ENCODE measurements at places on chromosomes 2 and 18.

DNA sequence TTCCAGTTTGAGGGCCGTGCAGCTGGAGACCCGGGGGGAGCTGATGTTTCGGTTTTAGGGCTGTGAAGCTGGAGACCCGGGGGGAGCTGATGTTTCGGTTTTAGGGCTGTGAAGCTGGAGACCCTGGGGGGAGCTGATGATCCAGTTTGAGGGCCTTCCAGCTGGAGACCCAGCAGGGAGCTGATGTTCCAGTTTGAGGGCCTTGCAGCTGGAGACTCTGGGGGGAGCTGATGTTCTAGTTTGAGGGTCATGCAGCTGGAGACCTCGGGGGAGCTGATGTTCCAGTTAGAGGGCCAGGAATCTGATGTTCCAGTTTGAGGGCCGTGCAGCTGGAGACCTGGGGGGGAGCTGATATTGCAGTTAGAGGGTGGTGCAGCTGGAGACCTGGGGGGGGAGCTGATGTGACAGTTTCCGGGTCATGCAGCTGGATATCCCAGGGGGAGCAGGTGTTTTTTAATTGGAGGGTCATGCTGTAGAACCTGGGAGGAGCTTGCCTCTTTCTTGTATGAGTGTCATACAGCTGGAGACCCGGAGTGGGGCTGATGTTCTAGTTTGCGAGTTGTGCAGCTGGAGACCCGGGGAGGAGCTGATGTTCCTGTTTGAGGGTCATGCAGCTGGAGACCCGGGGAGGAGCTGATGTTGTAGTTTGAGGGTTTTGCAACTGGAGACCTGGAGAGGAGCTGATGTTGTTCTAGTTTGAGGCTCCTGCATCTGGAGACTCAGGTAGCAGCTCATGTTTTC lies 153.2 kb downstream of the RTP5 start:
- peak; percentile 3 for DNase-seq

DNA sequence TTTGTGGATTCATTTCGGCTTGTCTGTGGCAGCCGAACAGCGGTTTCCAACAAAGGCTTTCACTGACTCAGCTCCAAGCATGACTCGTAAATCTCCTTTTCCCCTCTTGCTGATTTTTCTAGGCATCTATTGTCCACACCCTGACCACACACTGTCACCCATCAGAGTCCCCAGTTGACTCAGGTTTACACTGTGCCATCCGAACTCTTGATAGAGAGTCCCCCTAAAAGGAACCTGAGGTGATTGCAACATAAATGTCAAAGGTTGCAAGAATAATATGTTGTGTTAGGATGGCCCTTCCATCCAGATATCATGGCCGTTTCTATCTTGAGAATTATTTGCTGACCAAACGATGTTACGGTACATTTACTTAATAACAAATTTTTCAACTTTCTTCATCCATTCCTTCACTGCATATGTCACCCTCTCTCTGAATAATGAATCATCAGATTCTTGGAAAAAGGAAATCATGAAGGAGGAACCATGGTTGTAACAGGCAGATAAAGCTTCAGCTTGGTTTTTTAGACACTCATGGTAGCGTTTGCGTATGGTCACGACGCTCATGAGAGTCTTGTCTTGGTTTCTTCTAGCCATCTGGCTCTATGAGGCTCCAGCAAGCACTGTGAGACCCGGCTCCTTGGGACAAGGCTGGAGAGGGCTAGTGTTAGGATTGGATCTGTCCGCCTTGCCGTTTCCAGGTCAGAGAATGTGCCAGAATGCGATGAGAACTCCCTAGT lies 72.1 kb downstream of the NPAS2 start:
- DNase-seq = no peak

DNA sequence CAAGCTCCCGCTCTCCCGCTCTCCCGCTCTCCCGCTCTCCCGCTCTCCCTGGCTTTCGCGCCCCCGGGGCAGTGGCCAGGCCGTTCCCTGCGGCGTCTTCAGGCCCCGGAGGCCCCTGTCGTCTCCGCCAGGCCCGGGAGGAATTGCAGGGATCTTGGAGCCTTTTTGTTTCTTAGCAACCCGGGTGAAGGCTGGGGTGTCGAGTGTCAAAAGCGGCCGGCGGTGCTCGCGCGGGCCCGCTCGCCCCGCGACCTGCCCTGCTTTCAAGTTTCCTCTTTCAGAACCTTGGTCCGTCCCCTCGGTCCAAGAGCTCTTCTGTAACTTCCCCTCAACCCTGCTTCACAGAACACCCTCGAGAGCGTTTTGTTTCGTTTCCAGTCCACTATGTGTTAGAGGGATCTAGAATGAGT lies 1.4 kb downstream of the RNF138 start:
- peak; percentile 23 for DNase-seq

GRCh38 chr2:15367715-15368114 lies 193.4 kb downstream of the NBAS start:
- no peak for DNase-seq

- peak; percentile 81 for DNase-seq
Measured at GRCh38 chr2:218322768-218323525, 30.6 kb upstream of the TMBIM1 start.

DNA sequence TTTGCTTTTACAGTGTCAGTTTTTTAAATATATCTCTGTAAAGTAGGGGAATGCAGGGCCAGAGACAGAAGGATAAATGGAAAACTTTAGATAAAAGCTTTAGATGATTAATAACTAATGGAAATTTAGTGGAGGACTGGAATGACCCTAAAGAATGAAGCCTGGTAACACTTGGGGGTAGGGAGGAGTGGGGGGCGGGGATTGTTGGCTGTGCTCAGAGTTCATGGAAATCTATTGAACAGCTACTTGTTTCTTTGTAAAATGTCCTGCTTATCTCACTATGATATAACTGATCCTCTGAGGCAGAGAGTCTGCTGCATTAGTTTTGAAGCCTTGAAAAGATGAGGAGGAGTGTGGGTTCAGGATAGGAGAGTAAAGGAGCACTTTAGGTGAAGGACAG lies 90.5 kb downstream of the TMEM185B start:
- no peak for DNase-seq

DNA sequence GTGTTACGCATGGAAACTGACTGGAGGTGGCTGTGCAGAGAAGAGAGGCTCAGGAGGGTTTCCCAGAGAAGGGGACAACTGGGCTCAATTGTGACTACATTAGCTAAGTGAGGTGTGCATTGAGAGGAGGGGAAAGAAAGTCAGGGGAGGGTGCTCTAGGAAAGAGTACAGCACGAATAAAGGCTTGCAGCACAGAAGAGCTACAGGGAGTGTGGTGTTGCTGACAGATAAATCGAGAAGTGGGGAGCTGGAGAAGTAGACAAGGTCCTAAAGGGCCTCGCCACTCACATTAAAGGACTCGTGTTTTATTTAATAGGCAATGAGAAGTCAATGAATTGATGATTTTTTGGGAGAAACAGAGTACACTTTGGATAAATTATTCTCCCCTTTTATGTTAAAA lies 65.7 kb upstream of the CTAGE1 start:
- no peak for DNase-seq

DNA sequence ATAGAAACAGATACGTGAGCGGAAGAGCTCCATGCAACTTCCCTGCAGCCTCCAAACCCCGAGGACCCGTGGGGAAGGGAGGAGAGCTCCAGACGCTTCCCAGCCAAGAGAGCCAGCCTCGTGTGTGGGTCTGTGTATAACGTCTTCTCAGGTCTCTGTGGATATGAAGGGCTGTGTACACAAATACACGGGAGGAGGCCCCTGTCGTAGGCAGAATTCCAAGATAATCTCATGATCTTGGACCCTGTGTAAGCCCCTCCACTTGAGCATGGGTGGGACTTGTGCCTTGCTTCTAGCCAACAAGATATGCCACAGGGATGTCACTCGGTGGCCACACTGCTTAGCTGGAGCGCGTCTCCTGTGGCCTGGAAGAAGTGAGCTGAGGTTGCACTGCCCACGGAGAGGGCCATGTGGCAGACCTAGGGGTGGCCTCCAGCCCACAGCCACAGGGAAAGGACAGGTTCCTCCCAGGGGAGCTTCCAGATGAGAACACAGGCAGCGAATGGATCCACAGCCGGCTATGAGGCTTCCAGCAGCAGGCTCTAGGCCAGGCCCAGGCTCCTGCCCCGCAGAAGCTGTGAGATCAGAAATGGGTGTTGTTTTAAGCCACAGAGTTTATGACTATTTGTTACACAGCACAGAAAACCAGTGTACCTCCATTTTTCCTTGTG lies 15.6 kb upstream of the KLF11 start:
- DNase-seq = no peak

GRCh38 chr2:45083175-45083574 lies 73.9 kb upstream of the SIX2 start:
- DNase-seq = no peak

DNA sequence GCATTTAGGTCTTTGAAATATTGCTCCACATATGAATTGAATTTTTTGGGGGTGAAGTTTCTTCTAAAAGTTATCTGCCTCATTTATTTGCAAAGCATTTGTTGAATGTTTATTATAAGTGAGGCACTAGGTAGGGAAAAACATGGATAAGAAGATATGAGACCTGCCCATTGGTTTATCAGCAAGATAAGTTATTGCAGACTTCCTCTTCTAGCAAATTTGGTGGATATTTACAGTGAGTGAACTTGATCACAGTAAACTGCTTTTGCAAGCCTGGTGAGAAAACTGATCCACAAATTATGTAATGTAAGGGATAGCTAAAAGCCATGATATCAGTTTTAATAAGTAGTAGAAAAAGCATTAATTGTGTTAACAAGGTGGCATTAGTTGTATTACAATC lies 364.8 kb downstream of the SOCS6 start:
- no peak for DNase-seq

- no peak for DNase-seq
Measured at GRCh38 chr2:113079131-113079530, 11.4 kb downstream of the IL1F10 start.

- DNase-seq = no peak
Measured at GRCh38 chr2:213227458-213227857, 56.8 kb upstream of the SPAG16 start.

- DNase-seq = peak; percentile 11
Measured at GRCh38 chr2:240431271-240431660, 4.2 kb upstream of the GPC1 start.

- no peak for DNase-seq
Measured at GRCh38 chr2:202406445-202406978, 30.4 kb downstream of the BMPR2 start.

GRCh38 chr2:112794131-112794733 lies 9.9 kb upstream of the IL1A start:
- no peak for DNase-seq

DNA sequence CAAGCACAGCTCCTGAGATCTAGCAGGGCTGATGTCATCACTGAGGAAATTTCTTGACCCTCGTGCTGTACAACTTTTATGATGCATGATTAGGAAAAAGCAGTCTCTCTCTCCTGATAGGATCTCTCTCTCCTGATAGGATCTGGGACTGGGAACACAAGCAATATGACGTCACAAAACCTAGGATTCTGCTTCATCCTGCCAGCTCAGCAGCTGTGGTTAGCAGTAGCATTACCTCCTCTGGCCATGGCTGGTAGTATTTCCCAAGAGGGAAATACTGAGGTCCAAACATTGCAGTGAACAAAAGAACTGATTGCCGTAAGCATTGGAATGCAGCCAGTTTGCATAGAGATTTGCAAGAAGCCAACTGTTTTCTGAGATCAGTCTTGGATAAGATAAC lies 521.2 kb upstream of the POU3F3 start:
- no peak for DNase-seq

- no peak for DNase-seq
Measured at GRCh38 chr18:74148543-74149070, 284 bp downstream of the TIMM21 start.

DNA sequence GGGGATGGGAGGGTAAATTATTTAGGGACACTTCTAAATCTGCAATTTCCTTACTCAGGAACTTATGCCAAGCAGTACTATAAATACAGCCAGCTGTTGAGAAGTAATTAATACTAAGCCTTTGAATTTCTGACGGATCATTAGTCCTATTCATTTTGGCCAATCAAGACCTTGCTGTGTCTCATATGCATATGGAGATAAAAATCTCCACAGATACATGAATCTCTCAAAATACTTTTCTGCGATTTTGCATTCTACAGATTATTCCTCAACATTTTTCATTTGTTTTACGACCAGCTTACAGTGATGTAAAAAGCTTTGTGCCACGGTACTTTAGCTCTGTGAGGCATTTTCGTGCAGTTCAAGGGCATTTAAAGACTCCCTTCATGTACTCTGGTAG lies 16.7 kb downstream of the LANCL1 start:
- no peak for DNase-seq

- DNase-seq = peak; percentile 45
Measured at GRCh38 chr18:49565612-49566011, 3.8 kb downstream of the LIPG start.

DNA sequence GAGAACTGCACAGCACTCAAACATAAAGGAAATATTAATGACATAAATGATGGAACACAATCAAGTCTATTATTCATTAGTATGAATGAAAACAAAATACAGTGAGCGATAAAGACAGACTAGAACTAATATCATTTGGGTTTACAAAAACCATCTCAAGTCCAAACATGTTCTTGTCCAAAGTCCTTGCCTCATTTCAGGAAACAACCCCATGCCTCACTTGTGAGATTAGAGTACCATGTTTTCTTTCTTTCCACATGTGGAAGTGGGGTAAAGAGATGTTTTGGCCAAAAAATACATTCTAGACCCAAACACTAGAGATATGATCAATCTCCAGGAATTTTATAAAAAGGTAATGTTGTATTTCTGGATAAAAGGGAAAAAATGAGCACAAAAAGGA lies 53.3 kb upstream of the NFE2L2 start:
- DNase-seq = no peak

DNA sequence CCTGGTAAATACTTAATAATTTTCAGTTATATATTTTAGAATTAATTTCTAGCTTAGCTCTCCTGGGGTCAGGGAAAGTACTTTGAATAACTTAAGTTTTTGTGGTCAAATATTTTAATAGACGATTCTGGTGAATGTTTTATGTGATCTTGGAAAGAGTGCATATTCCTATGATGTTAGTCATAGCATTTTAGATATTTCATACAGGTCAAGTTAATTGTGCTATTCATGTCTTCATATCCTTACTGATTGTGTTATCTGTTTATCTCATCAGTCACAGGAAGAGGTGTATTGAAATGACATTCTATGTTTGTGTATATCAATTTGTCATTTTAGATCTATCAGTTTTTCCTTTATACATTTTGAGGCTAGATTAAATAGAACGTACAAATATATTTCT lies 576.2 kb downstream of the CPS1 start:
- no peak for DNase-seq

GRCh38 chr18:74654638-74655037 lies 57.0 kb downstream of the ZNF407 start:
- no peak for DNase-seq

Measured in WERI-Rb-1 (cell line).